BJ (cell line): ENCODE measurements at places on chromosomes 2 and 18. TPM values are rescaled to one million over a fixed set of nuclear protein-coding genes. Genes with fewer than 3 reads are reported as not detected.

The NOL4 gene
- polyA plus RNA-seq = not detected in 2 replicates

The GPR39 gene
- 1.9 and 2.3 TPM in 2 replicates for polyA plus RNA-seq

The SERPINB5 gene
- polyA plus RNA-seq = not detected in 2 replicates

The SETBP1 gene
- polyA plus RNA-seq = 2.6 and 2.9 TPM in 2 replicates

The ME2 gene
- 21.9 and 44.5 TPM in 2 replicates for polyA plus RNA-seq
